ENCODE measurements at places on chromosomes 4 and X.

DNA sequence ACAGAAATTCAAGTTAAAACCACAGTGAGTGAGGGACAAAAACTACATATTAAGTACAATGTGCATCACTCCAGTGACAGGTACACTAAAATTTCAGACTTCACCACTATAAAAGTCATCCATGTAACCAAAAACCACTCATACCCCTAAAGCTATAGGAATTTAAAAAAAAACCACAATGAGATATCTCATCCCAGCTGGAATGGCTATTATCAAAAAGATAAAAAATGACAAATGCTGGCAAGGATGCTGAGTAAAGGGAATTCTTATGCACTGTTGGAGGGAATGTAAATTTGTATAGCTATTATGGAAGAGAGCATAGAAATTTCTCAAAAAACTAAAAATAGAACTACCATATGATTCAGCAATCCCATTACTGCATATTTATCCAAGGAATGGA lies 171.1 kb downstream of the HHIP start:
- DNase-seq: no peak

DNA sequence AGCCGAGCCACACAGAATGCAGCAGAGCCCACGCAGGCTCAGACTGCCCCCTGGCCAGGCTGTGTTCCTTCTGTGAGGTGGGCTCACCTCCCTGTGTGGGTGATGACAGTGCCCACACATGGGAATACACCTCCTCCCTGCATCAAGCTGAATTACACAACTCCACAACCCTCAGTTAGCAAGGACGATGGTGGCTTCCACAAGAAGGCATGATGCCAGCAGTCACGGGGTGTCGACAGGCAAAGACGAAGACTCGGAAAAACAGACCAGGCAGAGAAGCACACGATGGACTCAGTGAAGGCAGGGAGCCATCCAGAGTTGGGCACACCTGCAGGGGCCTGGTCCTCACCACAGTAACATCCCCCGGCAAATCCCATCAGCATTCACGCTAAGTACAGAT lies 12.1 kb downstream of the LETM1 start:
- DNase-seq: no peak

DNA sequence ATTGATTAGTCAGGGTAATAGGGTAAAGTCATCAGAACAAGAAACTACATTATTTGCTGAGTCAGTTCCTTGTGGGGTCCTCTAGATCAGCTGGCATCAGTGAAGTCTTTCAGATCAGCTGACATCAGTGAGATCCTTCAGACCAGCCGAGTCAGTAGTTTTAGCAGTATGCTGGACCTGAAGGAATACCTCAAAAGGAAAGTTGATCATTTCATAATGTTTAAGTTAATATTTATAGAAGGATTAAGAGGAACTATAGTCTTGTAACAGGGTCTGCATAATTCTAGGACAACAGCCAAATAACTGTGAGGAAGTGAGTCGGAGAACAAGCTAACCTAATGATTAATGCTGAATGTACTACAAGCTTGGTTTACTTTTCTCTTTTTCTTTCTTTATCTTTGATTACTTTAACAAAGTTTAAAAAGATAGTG lies 958 bp upstream of the UGT2B7 start:
- DNase-seq: no peak

DNA sequence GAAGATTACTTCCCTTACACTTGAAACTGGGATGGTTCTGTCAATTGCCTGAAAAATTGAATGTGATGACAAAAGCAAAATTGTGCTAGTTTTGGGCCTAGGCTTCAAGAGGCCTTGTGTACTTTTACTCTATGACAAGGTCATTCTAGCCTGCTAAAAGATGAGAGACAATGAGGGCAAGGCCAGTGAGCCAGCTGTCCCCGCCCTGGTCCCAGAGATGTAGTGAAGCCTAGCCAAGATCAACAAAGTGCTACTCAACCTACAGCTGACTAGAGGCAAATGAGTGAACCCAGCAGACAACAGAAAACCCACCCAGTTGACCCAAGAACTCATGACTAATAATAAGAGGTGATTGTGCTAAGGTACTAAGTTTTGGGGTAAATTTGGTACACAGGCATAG lies 248.7 kb downstream of the IL15 start:
- no peak for DNase-seq

GRCh38 chrX:14922437-14922836 lies 49.2 kb downstream of the MOSPD2 start:
- DNase-seq: no peak

- DNase-seq: no peak
Observed at GRCh38 chrX:152866386-152866785, 31.5 kb upstream of the ZNF185 start.

DNA sequence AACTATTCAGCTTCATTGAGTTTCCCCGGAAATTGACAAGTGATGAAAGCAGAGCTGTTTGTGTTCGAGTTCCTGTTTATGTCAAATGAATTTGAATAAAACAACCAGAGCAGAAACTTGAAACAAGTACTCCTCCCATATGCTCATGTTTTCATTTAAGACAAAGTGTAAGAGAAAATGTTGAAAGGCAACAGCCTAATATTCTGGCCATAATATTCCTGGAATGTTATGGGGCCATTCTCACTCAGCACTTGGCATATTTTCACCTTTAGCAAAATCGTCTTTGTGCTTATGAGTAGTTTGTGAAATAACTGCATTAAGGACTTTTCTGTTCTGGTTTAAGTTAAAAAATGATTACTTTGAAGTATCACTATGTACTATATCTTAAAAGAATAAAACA lies 276.0 kb upstream of the FAT1 start:
- DNase-seq: no peak

- DNase-seq: no peak
Observed at GRCh38 chr4:53576676-53577372, 14.5 kb downstream of the LNX1 start.

- DNase-seq: no peak
Observed at GRCh38 chr4:103400405-103400804, 202.3 kb upstream of the CENPE start.

GRCh38 chr4:100651499-100652175 lies 133.8 kb upstream of the EMCN start:
- DNase-seq: no peak

- DNase-seq: no peak
Observed at GRCh38 chr4:124790471-124790870, 77.9 kb upstream of the ANKRD50 start.

GRCh38 chr4:168646001-168646768 lies 149.3 kb downstream of the PALLD start:
- DNase-seq: no peak

DNA sequence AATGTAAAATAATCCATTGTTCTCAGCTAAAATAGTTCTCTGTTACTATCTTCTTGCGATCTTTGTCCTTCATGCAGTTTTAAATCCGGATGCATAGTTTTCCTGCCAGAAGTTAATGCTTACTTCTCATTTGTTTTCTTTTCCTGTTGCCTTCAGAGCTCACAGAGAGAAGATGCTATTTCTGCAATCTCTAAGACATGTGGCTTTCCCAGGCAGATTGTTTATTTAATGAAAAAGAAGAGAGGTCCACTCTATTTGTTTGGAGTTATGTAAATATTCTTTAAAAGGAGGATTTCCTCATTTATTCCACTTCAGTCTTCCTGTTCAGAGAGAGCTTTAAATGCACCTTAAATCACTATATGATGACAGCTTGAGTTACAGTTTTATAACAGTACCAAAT lies 39.3 kb upstream of the HPGD start:
- DNase-seq: no peak

GRCh38 chrX:46953597-46953996 lies 41.4 kb downstream of the JADE3 start:
- no peak for DNase-seq

- DNase-seq: no peak
Observed at GRCh38 chr4:60344908-60345307, 855.2 kb upstream of the ADGRL3 start.

DNA sequence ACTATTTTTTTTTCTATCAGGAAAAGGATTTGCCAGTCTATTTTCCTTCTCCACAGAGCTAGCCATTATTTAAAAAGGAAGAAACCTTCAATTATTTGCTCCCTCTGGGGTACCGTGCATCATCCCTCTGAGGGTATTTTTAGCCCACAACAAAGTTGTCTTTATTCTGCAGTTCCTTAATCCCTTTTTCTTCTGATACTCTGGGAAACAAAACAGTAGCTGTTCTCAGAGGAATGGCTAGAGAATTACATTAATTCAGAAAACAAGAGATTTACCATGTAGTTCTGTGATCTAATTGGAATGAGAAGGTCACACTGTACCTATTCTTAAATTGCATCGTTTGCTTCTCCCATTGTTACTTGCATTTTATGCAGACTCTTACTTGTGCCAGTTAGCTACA lies 1056.7 kb downstream of the STIM2 start:
- DNase-seq: no peak

DNA sequence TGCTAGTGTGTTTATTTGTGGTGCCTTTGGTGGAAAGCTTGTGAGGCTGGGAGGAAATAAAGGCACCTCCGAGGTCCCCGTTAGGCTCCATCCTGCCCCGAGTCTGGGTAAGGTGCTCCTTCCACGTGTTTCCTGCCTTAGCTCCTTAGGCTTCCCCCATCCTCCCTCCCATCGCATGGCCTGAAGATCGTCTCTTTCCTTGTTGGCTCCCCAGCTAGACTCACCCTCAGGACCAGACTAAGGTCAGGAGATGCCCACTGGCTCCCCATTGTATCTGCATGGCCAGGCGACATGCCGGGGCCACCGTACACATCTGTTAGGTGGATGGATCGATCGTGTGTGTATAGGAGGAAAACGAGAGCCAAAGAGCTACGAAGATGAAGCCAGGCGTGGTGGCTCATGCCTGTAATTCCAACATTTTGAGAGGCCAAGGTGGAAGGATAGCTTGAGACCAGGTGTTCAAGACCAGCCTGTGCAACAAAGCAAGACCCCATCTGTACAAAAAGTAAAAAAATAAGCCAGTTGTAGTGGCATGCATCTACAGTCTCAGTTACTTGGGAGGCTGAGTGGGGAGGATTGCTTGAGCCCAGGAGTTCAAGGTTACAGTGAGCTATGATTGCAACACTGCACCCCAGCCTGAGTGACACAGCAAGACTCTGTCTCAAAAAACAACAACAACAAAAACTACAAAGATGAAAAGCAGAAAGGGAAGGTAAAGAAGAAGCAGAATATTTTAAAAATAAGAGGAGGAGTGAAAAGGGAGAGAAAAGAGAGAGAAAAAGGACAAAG lies 53.7 kb downstream of the SEPSECS start:
- no peak for DNase-seq

Measured in right hindlimb (tissue), 1 donor.